CD4-positive, alpha-beta T cell treated with Interleukin-6 for 4 hours (primary cell): ENCODE measurements at places on chromosomes 5 and 9.
A peak's percentile ranks its signal among the peaks of the same experiment; 100 is the strongest.

DNA sequence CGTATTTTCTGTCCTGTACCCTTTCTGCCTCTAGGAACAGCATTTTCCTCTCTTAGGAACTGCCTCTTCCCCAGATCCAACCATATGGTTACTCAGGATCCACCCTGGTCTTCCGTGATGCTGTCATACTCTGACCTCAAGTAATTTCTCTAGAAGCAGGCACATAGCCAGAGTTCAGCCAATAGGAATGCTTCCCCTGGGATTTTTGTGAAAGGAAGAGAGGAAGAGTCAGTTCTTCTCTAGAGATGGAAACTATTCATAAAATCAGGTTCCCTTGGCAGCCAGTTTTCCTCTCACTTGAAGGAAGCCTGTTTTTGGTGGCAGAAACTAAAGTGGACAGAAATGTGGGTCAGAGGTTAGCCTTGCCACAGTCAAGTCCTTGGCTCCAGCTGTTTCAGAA is 400.1 kb upstream of the PCSK5 start:
- no peak for DNase-seq

GRCh38 chr5:145938776-145939539 is 2.6 kb downstream of the SH3RF2 start:
- DNase-seq, result no peak

- no peak for DNase-seq
Measured at GRCh38 chr9:38083858-38084555, 15.0 kb upstream of the SHB start.

DNA sequence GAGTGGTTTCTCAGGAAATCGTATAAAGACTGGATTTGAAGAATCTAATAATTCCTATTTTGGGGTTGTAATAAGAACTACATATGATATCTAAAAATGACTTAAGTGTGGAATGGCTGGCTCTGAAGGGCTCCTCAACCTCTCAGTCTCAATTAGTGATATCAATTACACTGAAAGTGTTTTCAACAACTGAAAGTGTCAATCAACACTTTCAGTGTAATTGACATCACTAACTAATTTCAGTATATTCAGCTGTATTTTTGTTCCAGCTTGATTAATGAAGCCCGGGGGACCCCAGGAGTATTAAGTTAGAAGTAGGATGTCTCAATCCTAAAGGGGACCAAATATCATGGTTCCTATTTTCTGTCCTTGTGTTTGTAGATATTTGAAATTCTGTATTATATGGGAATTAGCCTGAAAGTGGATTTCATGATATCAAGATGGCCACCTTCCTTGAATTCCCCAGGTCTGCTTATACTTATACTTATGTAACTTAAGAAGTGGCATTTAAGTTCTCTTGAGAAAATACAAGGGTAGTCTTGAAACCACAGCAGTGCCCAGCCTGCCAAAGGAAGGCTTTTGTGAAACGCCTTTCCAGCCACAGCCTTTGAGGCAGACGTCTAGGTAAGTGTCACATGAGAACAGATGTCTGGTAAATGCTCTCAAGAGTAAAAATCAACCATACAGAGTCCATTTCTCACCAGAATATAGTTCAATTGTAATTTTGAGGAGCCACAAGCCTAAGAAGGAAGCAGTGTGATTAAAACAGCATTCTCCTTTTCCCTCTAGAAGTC is 4.6 kb downstream of the BASP1 start:
- DNase-seq, result no peak

- no peak for DNase-seq
Measured at GRCh38 chr9:107673861-107674720, 184.5 kb upstream of the KLF4 start.

DNA sequence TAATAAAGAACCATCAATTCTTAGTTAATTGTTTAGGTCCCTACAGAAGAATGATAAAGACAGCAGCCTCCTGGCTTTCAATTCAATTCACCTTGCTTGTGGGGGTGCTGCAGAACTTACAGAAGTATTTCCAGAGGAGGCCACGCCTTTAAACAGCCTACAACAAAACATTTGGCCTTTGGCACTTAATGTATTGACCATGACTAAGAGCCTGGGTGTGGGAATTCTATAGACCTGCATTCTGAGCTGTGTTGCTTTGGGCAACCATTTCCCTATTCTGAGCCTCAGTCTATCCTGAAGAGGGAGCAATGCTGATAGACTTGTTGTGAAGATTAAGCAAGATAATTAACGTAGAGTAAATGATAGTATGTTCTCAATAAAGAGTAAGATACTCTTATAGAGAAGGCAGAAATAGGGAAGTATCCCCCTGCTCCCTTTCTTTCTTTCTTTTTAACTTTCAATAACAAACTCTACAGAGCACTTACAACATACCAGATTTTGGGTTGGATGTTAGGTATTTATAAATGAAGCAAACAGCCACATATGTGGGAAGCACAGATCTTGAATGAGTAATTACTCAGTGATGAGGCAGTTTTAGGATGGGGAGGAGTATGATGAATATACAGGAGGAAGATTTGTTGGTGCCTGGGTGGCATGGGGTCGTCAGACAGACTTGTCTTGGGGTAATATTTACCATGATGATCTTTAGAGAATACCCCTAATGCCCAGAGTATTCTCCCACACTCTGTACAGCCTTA is 28.4 kb downstream of the PAPPA start:
- no peak for DNase-seq

GRCh38 chr5:179128976-179129375 is 68.8 kb downstream of the ZNF354C start:
- DNase-seq, result no peak

- DNase-seq, result peak; percentile 31
Measured at GRCh38 chr5:14143841-14144585, 871 bp downstream of the TRIO start.

GRCh38 chr9:92601451-92601850 is 65.7 kb upstream of the ECM2 start:
- no peak for DNase-seq
